GM12864 (cell line): ENCODE measurements at places on chromosomes 12 and 14.

GRCh38 chr12:105977236-105977635 lies 161.5 kb downstream of the NUAK1 start:
- DNase-seq = no peak

DNA sequence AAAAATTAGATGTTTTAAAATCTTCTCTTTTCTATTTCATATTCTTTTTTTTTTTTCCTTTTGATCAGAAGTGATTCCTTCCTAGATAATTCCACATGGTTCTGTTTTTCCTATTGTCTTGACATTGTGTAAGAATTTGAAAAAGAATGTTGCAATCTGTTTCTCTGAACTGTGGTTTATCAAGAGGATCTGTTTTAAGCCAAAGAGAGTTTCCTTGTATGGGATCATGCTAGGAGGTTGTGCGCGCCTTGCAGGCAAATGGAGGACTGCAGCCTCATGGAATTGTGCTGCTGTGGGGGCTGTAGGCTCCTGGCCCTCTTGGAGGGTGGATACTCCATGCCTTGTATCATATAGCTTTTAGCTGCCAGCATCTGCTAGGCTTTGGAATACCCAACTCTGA lies 43.3 kb upstream of the MBIP start:
- DNase-seq = no peak

DNA sequence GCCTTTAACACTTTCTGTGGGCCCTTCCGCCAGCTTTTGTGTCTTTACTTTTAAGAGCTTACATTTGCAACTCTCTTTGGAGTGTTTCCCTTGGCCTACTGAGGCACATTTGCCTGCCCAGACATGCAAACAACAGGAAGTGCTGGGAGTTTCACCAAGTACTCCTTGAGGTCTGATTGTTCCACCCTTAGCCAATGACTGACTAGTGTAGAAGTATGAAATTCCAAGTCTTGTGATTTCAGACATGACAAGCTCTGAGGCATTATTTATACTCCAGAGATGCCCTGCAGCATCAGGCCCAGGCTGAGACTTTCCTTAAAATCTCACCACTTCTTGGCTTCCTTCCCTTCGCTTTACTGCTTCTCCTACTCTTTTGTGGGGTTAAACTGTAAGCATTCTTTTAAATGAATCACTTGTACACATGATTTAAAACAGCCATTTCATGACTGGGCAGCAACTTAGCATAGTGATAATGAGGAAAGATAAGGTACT lies 174.1 kb downstream of the SLC6A15 start:
- DNase-seq = no peak

GRCh38 chr12:123543541-123543940 lies 10.0 kb upstream of the RILPL1 start:
- no peak for DNase-seq

- DNase-seq = no peak
Observed at GRCh38 chr12:1829306-1829900, 9.0 kb downstream of the LRTM2 start.

DNA sequence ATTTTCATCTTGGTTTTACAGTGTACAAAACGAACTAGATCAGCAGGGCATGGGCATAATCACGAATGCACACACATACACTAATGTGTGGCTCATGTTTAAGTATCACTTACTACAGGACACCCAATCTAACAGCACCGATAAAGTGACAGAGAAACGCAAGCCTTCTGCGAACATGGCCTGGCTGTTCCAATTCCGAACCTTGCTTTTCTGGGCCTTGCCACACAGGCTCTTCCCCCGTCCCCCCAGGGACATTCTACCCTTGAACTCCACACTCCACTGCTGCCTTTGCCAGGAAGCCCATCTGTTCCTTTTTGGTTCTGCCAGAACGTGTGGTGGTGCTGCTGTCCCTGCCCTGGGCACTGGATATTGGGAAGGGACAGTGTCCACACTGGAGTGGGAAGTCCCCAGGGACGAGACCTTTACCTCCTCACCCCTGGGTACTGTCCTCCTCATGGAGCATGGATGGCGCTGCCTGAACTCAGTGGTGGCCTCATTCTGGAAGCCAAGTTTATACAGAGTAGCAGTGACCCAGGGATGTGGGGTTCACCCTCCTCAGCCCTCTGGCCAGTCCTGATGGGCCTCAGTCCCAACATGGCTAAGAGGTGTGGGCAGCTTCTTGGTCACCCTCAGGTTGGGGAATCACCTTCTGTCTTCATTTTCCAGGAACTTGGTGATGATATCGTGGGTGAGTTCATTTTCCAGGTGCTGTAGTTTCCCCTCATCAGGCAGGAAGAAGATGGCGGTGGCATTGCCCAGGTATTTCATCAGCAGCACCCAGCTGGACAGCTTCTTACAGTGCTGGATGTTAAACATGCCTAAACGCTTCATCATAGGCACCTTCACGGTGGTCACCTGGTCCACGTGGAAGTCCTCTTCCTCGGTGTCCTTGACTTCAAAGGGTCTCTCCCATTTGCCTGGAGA lies 7.9 kb downstream of the SERPINA1 start:
- DNase-seq = no peak

DNA sequence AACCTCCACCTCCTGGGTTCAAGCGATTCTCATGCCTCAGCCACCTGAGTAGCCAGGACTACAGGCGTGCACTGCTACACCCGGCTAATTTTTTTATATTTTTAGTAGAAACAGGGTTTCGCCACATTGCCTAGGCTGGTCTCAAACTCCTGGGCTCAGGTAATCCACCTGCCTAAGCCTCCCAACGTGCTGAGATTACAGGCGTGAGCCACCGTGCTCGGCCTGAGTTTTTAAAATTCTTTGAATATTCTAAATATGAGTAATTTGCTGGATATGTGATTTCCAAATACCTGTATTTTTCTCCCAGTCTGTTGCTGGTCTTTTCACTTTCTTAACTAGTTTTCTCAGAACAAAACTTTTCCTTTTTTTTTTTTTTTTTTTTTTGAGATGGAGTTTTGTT lies 27.4 kb downstream of the GIT2 start:
- no peak for DNase-seq

GRCh38 chr12:12338527-12339168 lies 11.4 kb downstream of the MANSC1 start:
- no peak for DNase-seq

GRCh38 chr12:88175544-88175943 lies 33.4 kb downstream of the TMTC3 start:
- no peak for DNase-seq

- DNase-seq = no peak
Observed at GRCh38 chr12:52380271-52380694, 5.2 kb downstream of the KRT84 start.
